ENCODE measurements at places on chromosomes 5 and 9.

GRCh38 chr5:149323210-149323609 lies 22.1 kb upstream of the GRPEL2 start:
- DNase-seq, result no peak

- DNase-seq, result peak; percentile 32
Observed at GRCh38 chr9:92094655-92095054, 20.6 kb downstream of the SPTLC1 start.

- DNase-seq, result no peak
Observed at GRCh38 chr9:976943-977837, 735 bp downstream of the DMRT3 start.

DNA sequence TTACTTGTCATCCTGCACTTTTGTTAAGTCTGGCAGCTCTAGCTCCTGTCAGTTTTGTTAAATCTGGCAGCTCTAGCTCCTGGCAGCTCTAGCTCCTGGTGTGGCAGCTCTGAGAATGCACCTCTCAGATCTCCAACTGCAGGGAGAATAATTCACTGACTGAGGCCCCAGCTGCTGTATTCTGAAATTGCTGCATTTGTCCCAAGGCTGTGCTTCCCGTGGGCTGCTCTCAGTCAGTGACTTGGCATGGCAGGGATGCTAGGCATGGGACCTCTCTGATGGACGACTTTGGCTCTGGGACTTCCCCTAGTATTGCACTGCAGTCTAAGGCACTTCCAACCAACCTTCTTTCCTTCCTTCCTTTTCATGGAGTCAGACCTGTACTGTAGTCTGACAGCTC lies 475.7 kb downstream of the CCDC171 start:
- DNase-seq, result no peak

DNA sequence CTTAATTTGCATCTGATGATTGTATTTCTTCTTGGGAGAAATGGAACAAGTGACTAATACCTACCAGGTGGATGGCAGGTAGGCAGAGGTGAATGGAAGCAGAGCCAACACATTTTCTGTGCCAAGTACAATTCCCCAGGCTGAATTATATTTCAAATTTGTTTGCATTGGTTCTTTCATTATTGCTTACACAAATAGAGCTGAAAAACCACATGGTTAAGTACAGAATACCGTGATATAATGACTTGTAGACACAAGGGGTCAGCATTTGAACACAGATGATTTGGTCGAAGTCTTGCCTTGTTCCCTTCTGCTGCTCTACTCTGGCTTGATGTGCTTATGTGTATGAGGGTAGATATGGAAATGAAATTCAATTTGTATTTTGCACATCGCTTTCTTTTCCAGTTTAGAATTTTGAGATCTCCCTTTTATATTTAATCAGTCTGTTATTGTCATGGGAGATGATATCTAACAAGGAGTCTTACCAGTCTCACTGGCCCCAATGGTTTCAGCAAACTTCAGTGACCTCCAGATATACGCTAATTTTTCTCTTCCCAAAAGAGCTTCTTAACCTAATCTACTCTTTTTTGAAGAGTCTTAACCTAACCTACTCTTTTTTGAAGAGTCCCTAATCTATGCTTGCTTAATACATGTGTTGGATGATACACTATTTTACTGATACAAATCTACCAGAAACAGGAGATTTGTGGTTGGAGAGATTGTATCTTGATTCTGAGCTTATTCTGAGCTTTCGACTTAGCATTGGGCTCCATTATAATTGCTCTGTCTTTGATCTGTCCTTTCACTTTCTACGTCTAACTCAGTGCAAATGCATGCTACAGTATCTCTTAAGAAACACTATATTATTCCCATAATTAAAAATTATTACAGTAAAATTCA lies 88.1 kb downstream of the PCSK1 start:
- no peak for DNase-seq

- no peak for DNase-seq
Observed at GRCh38 chr5:53100606-53101005, 9.0 kb downstream of the MOCS2 start.

- DNase-seq, result no peak
Observed at GRCh38 chr5:61332358-61332749, 296 bp downstream of the ZSWIM6 start.

GRCh38 chr5:141691867-141692532 lies 10.0 kb upstream of the ARAP3 start:
- DNase-seq, result peak; percentile 94

- no peak for DNase-seq
Observed at GRCh38 chr5:67405755-67406154, 209.2 kb upstream of the CD180 start.

GRCh38 chr5:45596320-45596719 lies 99.9 kb downstream of the HCN1 start:
- DNase-seq, result no peak

DNA sequence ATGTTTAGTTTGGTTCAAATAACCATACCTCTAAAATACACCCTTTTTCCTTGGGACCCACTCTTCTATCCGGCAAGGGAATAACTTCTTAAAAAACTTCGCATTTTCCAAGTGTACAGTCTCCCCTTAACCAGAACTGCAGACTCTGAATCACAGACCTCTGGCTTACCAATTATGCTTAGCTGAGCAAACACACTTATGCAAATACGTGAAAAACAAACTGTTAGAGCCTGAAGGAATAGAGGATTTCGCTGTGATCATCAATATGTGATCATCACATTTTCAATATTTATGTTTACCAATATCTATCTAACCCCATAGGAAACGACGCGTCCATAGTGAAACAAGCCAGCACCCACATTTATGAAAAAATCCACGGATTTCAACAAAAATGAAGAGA lies 1.3 kb downstream of the LPAR1 start:
- DNase-seq, result no peak

GRCh38 chr5:107296572-107296971 lies 374.2 kb downstream of the EFNA5 start:
- DNase-seq, result no peak

DNA sequence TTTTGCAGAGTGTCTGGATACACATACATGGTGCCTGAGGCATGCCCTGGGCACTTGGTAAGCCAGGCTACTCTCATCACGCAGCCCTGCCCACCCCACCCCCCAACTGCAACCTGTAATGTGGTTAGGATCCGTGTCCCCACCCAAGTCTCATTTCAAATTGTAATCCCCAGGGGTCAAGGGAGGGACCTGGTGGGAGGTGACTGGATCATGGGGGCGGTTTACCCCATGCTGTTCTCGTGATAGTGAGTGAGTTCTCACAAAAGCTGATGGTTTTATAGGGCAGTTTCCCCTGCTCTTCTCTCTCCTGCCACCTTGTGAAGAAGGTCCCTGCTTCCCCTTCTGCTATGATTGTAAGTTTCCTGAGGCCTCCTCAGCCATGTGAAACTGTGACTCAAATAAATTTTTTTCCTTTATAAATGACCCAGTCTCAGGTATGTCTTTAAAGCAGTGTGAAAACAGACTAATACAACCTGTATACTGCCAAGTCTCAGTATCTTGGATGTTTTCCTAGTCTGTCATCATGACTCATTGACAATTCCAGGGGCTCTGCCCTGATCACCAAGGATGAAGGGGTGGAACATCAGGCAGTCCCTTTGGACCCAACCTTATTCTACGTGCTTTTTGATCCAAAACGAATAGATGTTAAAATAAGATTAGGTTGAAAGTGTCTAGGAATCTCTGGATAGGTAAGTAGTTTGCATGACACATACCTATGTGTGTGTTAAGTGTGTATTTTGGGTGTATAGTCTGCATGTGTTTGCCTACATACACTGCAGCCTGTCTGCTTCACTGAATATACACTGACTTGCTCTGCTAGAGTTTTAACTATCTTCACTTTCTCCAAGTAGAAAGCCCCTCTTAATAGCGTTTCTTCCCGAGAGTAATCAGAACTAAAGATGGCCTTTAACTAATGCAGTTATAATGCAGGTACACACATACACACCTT lies 293.8 kb downstream of the SLIT3 start:
- DNase-seq, result no peak

DNA sequence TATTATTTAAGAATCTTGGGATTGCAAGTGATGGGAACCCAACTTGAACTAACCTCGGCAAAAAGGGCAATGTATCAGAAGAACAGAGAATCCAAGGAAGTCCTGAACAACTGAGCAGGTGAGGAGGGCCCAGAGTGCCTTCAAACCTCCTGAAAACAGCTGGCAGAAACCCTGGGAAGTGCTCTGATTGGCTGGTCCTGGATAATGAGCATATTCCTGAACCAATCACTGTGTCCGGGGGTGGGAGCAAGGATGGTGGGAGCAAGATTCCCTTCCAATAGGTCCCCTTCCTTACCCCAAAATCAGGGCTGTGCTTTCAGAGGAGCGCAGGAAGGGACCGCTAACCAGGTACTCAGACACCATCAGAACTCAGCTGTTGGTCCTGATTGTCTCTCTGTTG lies 31.9 kb upstream of the TBC1D2 start:
- no peak for DNase-seq

DNA sequence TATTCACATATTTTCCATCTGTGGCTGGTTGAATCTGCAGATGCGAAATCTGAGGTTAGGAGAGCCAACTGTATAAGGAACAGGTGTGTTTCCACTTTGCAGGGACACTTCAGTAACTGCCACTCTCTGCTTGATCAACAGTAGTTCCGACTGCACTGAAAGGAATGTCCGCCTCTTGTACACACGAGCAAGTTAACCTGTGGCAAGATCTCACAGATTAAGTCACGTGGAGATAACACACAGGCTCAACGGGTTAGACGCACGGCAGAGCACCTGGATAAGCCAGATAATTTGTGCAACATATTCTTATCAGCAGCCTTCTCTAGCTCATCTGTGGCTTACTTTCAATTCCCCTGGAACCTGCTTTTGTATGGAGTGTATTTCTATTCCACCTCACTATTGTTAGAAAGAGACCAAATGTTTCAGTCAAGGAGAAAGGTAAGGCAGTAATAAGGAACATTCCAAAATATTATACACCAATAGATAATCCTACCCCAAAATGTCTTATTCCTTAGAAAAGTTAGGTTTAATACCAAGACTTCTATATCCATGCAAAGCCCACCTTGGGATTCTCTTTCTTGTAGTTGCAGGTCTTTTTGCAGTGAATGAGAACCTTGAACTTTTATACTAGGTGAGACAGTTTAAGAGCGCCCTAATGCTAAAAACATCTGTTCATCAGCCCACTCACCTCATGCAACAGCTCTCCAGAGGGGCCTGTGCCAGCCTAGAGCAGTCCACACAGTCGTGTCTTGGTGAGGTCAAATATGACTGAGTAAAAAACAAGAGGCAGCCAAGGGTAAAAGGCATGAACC lies 6.5 kb upstream of the C9 start:
- DNase-seq, result no peak

DNA sequence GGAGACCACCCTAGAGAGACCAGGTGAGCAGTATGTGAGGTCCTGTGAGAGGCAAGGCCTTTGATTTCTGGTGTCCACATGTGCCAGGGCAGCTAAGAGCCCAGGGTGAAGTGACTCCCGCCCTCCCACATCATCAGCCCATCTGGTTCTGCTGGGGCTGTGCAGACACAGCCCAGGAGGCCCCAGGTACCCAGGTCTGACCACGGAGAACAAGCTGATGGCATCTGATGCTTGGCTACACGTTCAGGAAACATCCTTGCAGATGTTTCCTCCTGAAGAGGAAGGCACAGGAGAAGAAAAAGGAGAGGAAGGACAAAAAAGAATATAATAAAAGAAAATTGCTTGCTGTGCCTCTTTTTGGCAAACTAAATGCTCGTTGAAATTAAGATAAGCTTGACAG lies 225.8 kb downstream of the PAX5 start:
- no peak for DNase-seq

GRCh38 chr9:135906291-135907005 lies 898 bp downstream of the CAMSAP1 start:
- DNase-seq, result no peak

GRCh38 chr5:55578771-55579170 lies 44.0 kb upstream of the PLPP1 start:
- no peak for DNase-seq

DNA sequence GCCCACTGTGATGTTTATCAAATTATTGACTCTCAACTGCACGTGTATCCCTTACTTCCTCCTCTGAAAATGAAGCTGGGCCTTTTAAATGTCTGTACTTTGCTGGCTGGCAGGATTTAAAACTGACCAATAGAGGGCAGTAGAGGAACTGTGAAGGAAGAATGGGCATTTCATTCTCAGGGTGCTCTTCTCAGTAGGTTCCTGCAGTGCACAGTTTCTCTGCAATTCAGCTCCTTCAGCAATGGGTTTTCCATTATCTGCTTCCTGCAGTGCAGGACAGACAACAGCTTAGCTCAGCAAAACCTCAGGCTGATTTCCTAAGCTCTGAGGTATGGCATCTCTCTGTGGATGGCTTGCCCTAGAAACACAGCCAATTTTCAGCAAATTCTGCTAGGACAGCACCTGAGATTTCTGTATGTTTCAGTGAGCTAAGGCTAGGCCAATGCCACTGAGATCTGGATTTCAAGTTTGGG lies 298.4 kb upstream of the PRDM9 start:
- DNase-seq, result no peak

DNA sequence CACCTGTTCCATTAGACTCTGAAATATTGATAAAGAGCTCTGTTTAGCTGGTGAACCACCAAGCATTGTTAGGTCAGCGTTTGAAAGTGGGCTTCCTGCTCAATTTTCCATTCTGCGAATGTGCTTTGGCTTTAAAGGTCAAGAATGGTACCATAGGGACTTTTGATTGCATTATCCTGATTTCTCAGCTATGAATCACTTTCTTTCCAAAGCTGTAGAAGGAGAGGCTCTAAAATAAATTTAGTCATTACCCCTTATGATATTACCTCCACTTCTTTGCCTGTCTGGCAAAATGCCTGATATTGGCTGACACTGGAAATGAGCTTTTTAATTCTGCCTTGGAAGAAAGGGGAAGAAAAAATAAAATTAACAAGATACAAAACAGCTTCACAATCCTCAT lies 237.2 kb upstream of the CTNND2 start:
- no peak for DNase-seq

DNA sequence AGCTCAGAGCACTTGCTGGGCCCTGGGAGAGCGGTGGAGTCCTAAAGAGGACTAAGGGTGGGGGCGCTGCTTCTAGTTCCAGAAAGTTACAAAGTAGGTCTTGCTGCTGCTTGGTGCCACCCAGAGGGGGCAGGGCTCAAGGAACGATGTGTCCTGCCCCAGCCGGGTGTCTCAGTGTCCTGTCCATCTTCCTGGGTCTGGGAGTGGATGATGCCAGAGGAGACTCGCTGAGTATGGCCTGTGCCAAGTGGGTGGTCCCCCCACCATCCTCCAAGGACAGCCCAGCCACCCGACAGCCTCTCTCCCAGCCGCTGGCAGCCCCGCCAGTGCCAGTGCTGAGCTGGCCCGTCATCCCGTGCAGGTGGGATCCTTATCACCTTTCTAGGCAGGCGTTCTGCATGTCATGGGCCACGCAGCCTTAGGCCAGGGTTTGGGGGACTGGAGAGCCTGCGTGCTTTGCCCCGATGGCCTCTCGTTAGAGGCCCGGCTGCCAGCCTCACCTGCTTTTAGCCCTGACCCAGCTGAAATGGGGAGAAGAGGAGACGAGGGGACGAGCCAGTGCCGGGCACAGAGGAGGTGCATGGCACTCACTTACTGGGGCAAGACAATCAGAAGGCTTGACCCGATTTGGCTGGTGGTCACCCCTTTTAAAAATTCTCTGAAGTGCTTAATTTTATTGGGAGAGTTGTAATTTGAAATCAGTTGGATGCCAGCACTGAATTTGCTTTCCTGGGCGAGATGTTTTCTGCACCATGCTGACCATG lies 5.6 kb downstream of the WNK2 start:
- DNase-seq, result no peak

- DNase-seq, result no peak
Observed at GRCh38 chr9:107260437-107261081, 22.5 kb upstream of the RAD23B start.

Data from stimulated activated CD4-positive, alpha-beta T cell treated with anti-CD3 and anti-CD28 coated beads, Interleukin-2, amount 100 ng/mL, for 48 hours (primary cell).